ENCODE measurements at places on chromosomes 3 and 15. TPM values are rescaled to one million over a fixed set of nuclear protein-coding genes. Genes with fewer than 3 reads are reported as not detected.
A peak's percentile ranks its signal among the peaks of the same experiment; 100 is the strongest.

- no peak for DNase-seq
Observed at GRCh38 chr3:64554096-64554920, 133.5 kb downstream of the ADAMTS9 start.

- H3K27me3 ChIP-seq, result no peaks in the 10 kb centered on the region
- no peaks in the 10 kb centered on the region for H3K36me3 ChIP-seq
- no peak for DNase-seq
Observed at GRCh38 chr3:186512570-186513302, 31.4 kb downstream of the CRYGS start.

DNA sequence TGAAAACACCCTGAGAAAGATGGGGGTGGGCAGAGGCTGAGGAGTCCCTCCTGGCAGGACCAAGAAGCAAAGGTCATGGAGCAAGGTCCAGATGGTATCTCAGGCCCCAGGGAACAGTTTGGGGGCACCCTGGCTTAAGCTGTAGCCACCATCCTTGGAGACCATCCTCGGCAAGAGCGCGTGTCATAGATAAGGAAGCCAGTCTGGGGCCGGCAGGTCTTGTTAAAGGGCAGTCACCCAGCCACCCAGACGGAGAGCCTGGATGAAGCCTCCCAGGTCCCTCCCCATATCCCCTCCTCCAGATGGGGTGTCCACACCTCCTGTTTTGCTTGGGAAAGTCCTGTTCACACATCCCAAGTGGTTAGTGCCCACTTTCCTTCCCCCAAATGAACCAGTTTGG, 191.1 kb downstream of the KLF13 start:
- no peaks in the 10 kb centered on the region for H3K36me3 ChIP-seq
- H3K4me1 ChIP-seq, result no peaks in the 10 kb centered on the region
- H3K27ac ChIP-seq, result no peak overlapping the region
- DNase-seq, result no peak
- no peak overlapping the region for H3K4me3 ChIP-seq

DNA sequence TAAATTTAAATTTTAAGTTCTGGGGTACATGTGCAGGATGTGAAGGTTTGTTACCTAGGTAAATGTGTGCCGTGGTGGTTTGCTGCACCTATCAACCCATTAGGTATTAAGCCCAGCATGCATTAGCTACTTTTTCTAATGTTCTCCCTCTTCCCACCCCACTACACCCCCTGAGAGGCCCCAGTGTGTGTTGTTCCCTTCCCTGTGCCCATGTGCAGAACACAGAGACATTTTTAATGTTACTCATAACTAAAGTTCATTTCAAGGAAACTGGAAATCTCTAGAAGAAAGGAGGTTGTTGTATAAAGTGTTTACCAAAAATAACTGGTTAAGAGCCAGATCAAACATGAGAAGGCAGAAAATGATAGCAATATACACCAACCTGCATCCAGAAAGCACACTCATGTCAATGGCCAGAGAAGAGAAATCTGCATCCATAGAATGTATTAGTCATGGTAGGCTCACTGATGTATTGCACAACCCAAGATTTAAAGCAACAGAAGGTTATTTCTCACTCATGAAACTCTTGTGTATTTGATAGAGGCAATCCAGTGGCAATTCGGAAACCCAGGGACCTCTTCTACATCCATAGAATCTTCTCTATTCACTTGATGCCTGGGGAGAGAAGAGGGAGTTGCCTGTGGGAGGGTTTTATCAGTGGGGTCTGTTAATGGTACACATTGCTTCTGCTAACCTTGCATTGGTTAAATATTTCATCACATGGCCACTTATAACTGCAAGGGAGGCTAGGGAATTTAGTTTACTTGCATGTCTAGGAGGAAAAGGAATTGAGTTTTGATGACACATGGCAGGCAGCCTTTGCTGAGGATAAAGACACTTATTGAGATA, 321.9 kb upstream of the RASGRP1 start:
- no peaks in the 10 kb centered on the region for H3K4me1 ChIP-seq
- no peak overlapping the region for H3K4me3 ChIP-seq
- no peaks in the 10 kb centered on the region for H3K27me3 ChIP-seq
- no peaks in the 10 kb centered on the region for H3K36me3 ChIP-seq
- no peak overlapping the region for H3K27ac ChIP-seq
- DNase-seq, result no peak

GRCh38 chr3:9450991-9451390, 53.6 kb downstream of the SETD5 start:
- no peaks in the 10 kb centered on the region for H3K4me1 ChIP-seq
- H3K27me3 ChIP-seq, result no peaks in the 10 kb centered on the region
- peaks cover 6% of the 10 kb centered on the region for H3K36me3 ChIP-seq
- no peak for DNase-seq
- H3K4me3 ChIP-seq, result no peak overlapping the region

DNA sequence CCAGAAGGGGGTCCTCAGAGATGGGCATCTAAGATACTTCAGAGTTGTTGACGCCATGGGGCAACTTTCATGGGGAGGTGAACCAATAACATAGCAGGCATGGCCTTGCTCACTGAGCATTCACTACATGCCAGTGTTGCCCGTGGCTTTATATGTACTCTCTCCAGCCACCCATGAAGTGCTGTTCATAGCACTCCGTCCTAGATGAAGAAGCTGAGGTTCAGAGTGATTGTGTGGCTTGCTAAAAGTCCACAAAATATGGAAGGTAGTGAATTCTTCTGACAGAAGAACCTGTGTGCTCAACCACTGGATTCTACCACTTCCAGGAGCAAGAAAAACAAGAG, 9.8 kb upstream of the SEMA4B start:
- no peaks in the 10 kb centered on the region for H3K27me3 ChIP-seq
- H3K4me1 ChIP-seq, result no peaks in the 10 kb centered on the region
- no peak for DNase-seq
- no peak overlapping the region for H3K4me3 ChIP-seq

- no peak overlapping the region for H3K27ac ChIP-seq
- no peak overlapping the region for H3K4me3 ChIP-seq
- no peaks in the 10 kb centered on the region for H3K27me3 ChIP-seq
- peaks cover 9% of the 10 kb centered on the region for H3K4me1 ChIP-seq
Observed at GRCh38 chr3:171323938-171324536, 136.2 kb downstream of the TNIK start.

- no peak overlapping the region for H3K4me3 ChIP-seq
- H3K36me3 ChIP-seq, result no peaks in the 10 kb centered on the region
- H3K27me3 ChIP-seq, result no peaks in the 10 kb centered on the region
- DNase-seq, result no peak
Observed at GRCh38 chr3:122676759-122677158, 3.9 kb upstream of the PARP14 start.

DNA sequence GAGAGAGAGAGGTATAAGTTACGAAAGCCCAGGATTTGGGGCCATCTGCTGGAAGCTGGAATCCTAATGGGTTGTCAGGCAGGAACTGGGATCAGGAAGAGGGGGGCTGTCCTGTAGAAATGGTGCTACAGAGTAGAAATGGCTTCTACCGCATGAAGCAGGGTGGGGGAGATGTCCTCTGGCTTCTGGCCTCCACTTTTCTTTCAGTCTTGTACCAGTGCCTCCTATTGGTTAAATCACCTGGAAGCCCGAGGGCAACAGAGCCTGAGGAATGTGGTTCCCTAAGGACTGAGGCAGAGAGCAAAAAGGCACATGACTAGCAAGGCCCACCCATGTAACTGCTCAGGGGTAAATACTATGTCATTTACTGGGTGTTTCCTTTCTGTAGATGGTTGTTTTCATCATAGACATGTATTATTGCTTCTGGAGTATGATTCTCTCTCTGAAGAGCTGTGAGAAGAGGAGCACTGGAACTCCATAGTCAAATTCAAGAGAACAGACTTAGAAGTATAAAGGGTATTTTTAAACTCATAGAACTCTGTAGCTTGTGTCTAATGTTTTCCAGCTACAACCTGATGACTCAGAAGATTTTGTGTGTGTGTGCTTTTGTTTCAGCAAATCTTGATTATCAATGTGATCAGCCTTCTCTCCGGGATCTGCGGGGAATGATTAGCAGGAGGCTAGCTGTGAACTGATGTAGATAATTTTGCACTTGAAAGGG, 20.2 kb upstream of the MITF start:
- no peaks in the 10 kb centered on the region for H3K27me3 ChIP-seq
- no peak for DNase-seq
- no peak overlapping the region for H3K27ac ChIP-seq
- H3K36me3 ChIP-seq, result no peaks in the 10 kb centered on the region
- no peak overlapping the region for H3K4me3 ChIP-seq
- no peaks in the 10 kb centered on the region for H3K4me1 ChIP-seq

GRCh38 chr3:155093261-155093660, 13.1 kb downstream of the MME start:
- no peaks in the 10 kb centered on the region for H3K27me3 ChIP-seq
- H3K4me1 ChIP-seq, result no peaks in the 10 kb centered on the region
- H3K4me3 ChIP-seq, result no peak overlapping the region
- no peak for DNase-seq

DNA sequence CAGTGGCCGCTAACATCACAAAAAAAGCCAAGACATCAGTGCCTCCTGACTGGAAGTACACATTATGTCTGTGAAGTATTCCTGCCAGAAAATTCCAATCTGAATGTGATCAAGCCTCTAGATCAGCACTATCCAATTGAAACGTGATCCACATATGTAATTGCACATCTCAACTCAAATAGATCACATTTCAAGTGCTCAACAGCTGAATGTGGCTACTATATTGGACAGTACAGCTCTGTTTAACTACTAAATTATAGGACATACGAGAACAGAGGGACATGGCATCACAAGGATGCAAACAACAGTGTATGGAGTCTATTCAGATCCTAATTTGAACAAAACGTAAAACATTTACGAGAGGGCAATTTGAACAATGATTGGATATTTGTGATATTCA, 542 bp upstream of the UBAP1L start:
- DNase-seq, result no peak
- no peak overlapping the region for H3K27ac ChIP-seq
- H3K4me1 ChIP-seq, result no peaks in the 10 kb centered on the region
- no peak overlapping the region for H3K4me3 ChIP-seq

DNA sequence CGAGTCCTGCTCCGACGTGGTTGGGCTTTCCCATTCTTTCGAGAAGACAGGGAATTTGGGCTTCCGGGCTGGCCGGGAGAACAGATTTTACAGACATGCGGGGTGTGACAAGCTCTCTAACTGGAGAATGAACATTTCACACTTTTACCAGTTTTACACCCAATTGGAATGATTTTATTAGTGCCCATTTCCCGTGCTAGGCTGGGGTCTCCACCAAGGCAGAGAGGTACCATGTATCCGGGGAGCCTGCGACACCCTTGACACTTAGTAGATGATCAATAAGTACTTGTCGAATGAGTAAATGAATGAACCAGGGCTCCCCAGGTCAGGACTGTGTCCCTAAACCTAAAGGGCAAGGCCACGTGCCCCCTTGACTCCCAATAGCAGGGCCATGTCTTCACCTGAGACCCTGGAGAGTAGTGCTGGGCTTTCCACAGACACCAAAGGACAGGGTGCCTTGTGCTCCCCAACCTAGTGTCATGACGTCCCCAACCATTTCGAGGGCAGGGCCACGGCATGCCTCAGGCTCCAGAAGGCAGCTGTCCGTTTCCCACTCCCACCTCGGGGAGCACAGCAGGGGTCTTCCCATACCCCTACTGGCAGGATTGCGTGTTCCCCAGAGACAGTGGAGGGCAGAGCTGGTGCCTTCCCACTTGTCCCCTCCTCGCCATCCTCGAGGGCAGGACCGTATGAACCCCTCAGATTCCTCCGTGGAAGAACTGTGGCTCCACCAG, 679 bp upstream of the MYD88 start:
- H3K27ac ChIP-seq, result peak overlapping the region; percentile 29
- H3K36me3 ChIP-seq, result no peaks in the 10 kb centered on the region
- H3K27me3 ChIP-seq, result no peaks in the 10 kb centered on the region
- H3K4me1 ChIP-seq, result no peaks in the 10 kb centered on the region

DNA sequence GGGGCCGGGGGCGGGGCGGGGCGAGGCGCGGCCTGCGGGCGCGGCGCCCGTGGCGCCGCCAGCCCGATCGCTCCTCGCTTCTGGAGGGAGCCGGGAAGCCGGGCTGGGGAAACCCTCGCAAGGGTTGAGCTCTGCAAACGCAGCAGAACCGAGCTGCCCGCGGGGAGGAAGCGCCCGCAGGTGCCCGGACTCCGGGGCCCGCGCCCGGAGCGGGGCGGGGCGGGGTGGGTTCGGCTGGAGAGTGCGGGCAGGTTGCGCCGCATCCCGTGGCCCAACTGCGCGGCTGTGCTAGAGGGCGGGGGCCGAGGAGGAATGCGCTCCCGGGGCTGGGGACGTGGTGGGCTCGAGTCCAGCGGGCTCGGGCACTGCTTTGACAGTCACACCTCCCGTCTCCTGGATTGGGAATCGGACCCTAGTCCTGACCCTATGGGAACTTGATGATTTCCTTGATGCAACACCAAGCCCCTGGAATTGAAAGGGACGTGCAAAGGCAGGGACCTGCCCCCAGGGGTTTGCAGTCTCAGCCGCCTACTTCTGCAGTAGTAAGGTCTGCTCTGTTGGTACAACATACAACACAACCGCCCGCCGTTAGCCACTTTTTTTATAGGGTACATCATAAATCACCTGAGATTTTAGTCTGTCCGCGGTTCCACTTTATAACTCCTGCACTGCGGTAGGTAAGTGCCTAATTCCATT, 34.3 kb downstream of the ZBTB38 start:
- H3K27me3 ChIP-seq, result no peaks in the 10 kb centered on the region
- H3K27ac ChIP-seq, result peak overlapping the region; percentile 97
- DNase-seq, result peak; percentile 90
- H3K4me1 ChIP-seq, result peaks cover 6% of the 10 kb centered on the region
- H3K4me3 ChIP-seq, result peak overlapping the region; percentile 96
- peaks cover 2% of the 10 kb centered on the region for H3K36me3 ChIP-seq

DNA sequence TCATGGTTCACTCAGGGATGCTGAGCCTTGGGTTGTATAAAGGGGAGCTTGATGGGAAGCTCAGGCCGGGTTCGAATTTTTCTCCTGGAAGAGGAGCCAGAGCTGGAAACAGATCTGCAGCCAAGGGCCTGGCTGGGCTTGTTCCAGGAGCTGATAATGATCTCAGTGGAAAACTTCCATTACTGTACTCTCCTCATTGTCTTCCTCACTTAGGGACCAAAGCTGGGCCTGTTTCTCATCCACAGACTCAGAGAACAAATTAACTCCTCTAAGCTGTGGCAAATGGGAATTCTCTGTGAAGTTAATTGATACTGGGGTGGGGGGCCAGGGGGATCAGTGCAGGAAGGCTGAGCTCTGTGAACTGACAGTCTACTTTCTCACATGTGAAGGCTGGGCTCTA, 92.0 kb downstream of the PRICKLE2 start:
- no peak for DNase-seq
- no peak overlapping the region for H3K4me3 ChIP-seq
- H3K27me3 ChIP-seq, result no peaks in the 10 kb centered on the region
- H3K4me1 ChIP-seq, result peaks cover 1% of the 10 kb centered on the region

DNA sequence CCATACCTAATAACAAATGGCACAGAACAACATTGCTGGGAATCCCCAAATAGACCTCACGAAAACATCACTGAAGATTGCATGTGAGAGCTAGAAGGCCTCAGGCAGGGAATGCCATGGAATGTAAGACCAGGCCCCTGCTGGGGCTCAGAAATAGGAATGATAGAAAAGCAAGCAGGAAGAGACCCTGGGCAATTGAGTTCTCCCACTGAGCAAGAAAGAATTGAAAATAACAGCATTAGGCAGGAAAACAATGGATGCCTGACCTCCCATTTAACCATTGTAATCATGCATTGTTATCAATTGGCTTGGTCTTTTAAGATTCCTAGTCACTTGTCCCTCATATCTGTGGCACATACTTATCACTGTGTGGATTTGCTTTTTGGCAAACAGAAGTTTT, 581.6 kb downstream of the FHIT start:
- H3K27me3 ChIP-seq, result no peaks in the 10 kb centered on the region
- no peaks in the 10 kb centered on the region for H3K4me1 ChIP-seq
- no peak overlapping the region for H3K27ac ChIP-seq
- DNase-seq, result no peak

Gene WNT7A
- not detected for total RNA-seq

Gene CEP63
- total RNA-seq, result 29.7 TPM

Gene CPA3
- 5.6 TPM for total RNA-seq

Gene RFT1
- 11.9 TPM for total RNA-seq

Gene FBLN2
- total RNA-seq, result 494 TPM

Data from aorta (tissue), 5 donors.